ENCODE measurements at places on chromosomes 12 and 14. TPM values are rescaled to one million over a fixed set of nuclear protein-coding genes. Genes with fewer than 3 reads are reported as not detected.

Gene RNFT2
- 20.0 TPM for total RNA-seq

Gene CMTM5
- 0.26 TPM for total RNA-seq

Gene LMNTD1
- not detected for total RNA-seq

DNA sequence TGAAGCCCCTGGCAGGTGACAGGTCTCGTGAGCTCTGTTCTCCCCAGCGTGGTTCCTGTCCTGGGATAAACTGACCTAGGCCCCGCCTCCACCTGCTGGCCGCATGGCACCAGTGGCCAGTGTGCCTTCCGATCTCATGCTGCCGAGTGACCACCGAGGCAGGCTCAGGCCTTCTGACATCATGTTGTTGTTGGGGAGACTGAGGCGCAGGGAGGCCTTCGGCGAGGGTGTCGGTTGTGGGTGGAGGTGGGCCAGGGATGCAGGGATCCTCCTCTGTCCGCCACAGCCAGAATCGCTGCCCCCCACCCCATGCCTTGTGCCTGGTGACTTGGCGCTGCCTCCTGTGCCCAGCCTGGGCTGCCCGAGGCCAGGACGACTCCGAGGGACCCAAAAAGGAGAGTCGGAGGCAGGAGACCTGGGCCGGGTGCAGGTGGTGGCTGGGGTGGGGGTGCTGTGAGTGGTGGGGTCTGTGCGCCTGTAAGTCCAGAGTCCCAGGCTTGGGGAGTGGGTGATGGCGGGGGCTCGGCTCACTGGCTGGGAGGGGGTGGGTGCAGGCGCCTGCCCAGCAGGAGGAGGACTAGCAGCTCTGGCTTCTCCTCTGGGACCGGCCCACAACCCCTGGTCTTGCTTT is 24.3 kb downstream of the ASPG start:
- no peak for DNase-seq

GRCh38 chr12:123941624-123942237 is 30.9 kb downstream of the CCDC92 start:
- DNase-seq, result no peak

- no peak for DNase-seq
Observed at GRCh38 chr12:41286426-41286825, 98.3 kb downstream of the PDZRN4 start.

DNA sequence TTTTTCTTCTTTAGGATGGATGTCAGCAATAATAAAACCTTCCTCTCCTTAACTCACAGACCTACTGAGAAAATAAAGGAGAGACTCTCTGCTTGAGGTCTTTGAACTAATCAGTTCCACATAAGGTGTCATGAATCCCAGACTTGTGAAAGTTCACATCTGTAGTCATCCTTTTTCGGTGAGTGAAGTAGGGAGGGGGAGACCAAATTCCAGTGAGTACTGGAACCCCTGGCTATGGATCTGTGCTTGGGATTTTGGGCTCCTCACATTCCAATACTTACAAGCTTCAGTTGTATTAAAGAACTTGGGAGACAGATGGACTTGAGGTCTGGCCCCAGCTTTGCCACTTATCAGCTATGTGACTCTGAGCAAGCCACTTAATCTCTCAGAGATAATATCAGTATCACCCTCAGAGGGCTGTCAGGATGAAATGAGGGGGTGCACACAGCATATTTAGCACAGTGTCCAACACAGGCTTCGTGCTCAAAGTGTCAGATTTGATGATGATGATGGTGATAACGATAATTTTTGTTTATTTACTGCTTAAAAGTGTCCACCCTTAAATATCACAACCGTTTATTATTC is 34.8 kb upstream of the APPL2 start:
- no peak for DNase-seq

GRCh38 chr12:30385706-30386105 is 310.0 kb downstream of the IPO8 start:
- no peak for DNase-seq

DNA sequence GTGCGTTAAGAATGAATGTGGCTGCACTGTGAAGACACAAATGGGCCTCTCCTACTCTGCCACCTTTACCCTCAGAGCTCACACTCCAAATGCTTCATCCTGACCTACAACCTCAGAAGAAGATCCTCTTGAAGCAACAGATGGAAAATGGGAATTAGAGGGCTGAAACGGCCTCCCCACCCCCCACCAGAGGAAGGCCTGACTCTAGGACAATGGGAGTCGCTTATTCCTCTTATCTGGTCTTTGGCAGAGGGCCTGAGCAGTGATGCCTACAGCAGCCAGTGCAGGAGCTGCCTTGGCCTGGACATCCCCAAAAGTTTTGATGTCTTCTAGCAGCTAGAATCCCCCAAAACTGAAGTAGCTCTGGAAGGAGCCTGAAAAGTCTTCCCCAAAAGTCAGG is 29.2 kb downstream of the BTBD7 start:
- no peak for DNase-seq

- no peak for DNase-seq
Observed at GRCh38 chr14:78240567-78240966, 70.4 kb downstream of the NRXN3 start.

DNA sequence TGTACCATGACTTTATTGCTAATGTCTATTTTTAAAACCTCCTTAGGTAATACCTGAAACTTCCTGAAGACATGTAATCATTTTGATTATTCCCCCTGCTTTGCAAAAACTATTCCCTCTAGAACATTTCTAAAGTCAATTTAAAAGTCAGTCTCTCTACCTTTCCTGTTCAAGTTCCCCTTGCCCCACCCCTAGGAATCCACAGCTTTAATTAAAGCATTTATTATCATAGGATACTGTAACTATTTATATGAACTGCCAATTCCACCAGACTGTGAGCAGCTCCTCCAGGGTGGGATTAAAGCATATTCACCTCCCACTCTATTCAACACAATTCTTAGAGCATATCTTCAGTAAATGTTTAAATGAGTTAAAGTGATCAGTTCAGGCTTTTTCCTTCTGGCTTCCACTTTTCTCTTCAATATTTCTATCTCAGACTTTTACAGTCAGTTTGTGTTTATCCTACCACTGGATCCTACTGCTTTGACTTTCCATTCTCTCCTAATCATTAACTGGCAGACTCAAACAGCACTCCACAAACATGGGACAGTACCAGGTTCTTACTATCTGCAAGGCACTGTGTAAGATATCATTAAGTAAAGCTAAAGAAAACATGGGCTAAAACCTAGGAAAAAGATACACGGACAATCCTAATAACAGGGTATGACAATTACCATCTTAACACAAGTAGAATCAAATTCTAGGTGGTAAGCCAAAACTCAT is 39.1 kb downstream of the PTPN21 start:
- no peak for DNase-seq
